ENCODE measurements at places on chromosomes 6 and 20. TPM values are rescaled to one million over a fixed set of nuclear protein-coding genes. Genes with fewer than 3 reads are reported as not detected.

DNA sequence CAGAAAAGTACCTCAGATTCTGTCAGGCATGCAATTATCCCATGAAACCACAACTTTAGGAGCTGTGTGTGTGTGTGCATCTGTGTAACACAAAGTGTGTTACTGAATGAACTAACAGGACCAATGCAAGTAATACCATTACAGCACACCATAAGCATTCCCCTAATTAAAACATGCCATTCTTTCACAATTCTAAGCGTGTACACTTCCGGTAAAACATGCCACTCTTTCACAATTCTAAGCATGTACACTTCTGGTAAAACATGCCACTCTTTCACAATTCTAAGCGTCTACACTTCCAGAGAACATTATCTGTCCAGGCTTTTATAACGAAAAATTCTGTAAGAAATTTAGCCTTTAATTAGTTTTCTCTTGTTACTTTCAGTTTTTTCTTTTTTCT is 238.2 kb downstream of the GMDS start:
- DNase-seq = no peak

DNA sequence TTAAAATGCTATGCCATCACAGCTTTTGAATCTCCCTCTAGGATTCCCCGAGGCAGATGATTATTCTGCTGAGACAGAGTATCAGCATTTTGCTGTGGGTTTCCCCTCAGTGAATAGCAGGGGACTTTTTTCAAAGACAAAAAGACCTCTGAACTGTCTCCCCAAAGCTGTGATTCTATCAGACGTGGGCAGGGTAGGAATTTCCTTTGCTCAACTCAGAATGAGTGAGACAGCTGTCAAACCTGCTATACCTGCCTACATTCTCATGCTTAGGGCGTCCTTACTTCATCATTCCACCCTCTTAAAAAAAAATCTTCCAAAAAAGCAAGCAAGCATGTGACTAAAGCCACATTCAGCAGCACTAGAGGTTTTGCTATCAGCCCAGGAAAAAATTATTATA is 147.6 kb upstream of the FAM83B start:
- DNase-seq = no peak

DNA sequence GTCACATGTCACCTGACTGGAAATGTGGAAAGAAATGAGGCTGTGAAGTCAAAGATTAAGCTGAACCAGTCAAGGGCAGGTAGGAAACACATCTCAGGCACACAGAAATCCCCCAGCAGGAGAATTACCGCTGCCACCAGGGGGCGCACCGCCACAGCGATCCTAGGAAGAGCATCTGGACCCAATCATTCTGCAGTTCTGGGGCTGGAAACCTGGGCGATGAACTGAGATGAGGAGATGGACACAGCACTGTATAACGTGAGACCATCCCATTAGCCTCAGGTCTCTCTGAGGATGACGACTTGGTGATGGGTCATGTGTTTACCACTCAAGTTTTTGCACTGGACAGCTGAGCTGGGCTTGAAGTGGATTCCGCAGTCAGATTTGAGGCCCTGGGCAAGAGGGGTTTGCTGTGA is 6.5 kb upstream of the SLC24A3 start:
- DNase-seq = peak; percentile 83

DNA sequence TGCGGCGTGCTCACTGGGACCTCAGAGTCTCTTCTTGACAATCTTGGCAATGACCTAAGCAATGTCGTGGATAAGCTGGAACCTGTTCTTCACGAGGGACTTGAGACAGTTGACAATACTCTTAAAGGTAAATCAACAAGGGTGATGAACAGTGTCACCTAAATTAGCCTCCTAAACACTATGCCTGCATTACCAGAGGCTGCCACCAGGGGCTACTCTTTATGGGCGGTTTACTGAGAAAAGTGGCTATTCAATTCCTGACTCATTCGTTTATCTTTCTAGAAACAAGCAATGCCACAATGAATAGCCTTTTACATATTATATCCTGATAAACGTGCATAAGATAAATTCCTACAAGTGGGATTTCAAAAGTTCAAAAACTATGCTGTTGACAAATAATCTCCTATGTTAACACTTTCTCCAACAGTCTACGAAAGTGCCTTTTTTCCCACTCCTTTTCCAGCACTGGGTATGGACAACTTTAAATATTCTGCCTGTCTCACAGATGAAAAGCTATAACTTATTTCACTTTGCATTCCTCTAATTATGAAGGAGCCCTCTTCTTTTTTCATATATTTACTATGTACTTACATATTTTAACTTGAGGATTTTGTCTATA is 1.3 kb downstream of the BPIFA2 start:
- no peak for DNase-seq

DNA sequence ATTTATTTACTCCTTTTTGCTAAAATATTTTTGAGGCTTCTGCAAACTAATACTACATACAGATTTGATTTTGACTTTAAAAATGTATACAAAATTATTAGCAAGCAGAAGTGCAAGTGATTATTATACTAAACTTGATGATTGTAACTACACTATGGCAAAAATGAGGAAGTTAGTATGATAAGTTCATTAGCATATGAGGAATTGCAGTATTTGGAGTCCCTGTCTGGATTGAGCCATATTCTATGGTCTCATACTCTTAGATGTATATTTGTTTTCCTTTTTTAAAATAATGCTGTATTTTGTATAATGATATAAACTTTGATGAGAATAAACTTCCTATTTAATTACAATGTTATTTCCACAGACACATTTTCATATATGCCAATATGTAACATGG is 13.9 kb downstream of the CRISP3 start:
- no peak for DNase-seq

DNA sequence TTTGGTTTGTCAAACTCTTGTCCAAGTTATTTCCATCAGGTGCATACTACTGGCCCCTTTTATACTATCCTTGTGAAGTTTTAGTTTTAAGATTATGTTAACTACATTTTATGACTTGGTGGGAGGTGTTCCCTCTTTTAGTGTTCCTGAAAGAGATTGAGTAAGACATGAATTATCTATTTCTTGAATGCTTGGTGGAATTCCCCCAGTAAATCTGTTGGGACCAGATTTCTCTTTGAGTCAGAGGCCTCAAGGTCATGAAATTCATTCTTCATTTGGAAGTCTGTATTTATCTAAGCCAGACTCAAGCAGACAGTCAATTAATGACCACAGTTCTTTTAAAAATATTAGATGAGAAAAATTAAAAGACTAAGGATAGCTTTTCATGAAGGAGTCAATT is 81.3 kb downstream of the MOXD1 start:
- DNase-seq = no peak

DNA sequence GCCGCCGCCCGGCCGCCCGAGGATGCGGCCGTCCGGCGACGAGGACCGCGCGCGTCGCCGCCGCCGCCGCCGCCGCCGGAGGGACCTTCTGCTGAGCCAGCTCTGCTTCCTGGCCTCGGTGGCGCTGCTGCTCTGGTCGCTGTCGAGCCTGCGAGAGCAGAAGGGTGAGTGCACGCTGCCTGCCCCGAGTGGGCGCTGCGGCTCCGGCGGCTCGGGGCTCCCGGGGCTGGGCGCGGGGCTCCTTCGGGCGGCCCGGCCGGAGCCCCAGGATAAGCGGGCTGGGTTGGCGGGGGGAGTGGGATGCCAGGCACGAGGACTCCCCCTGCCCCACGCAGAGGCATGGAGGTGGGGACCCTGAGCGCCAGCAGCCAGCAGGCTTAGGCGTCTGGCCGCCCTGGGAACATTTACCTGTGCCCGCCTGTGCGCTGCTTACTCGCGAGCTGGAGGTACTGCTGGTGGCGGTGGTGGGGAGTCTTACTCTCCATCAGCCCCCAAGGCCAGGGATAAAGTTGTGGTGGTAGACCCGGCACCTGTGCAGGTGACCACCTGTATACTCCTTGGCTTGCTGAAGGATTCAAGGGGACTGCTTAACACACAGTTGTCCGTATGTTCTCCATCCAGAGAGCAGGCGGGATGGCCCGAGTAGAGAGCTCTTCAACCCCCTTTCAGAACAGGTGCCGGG is 520 bp downstream of the SLC24A3 start:
- peak; percentile 88 for DNase-seq

DNA sequence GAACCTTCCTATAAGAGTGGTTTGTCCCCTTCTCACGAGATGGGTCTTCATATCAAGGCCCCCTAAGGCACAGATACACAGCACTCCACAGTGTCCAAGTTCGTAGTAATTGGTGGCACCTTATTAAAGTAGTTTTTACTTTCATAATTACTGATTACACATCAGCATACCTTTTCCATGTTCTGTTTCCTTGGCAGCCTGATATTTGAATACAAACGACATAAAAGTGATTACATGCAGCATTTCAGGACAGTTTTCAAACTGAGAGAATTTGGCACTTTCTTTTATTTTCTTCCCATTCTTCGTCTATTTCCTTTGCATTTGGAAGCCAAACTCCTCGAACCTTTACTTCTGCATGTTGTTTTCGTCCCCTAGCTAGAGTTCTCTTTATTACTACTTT is 139.7 kb downstream of the MTHFD1L start:
- no peak for DNase-seq

- DNase-seq = no peak
Measured at GRCh38 chr20:56788041-56788670, 159.1 kb downstream of the TFAP2C start.

DNA sequence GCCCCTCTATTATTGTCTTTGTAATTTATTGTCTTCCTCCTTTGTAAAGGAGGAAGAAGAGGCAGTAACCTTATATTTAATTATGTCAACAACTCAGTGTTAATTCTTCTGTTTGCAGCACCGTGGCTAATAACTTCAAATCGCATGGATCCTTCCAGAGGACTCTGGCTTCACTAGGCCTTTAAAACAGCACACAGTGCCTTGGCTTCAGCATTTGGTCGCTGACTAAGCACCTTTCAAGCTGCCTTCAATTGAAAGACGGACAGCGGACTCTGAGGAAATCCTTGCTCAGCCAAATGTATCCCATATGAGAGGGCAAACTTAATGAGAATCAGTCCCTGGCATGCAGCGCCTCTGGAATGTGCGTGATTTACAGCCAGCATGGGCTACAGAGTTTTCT is 64.2 kb downstream of the SGK1 start:
- no peak for DNase-seq

DNA sequence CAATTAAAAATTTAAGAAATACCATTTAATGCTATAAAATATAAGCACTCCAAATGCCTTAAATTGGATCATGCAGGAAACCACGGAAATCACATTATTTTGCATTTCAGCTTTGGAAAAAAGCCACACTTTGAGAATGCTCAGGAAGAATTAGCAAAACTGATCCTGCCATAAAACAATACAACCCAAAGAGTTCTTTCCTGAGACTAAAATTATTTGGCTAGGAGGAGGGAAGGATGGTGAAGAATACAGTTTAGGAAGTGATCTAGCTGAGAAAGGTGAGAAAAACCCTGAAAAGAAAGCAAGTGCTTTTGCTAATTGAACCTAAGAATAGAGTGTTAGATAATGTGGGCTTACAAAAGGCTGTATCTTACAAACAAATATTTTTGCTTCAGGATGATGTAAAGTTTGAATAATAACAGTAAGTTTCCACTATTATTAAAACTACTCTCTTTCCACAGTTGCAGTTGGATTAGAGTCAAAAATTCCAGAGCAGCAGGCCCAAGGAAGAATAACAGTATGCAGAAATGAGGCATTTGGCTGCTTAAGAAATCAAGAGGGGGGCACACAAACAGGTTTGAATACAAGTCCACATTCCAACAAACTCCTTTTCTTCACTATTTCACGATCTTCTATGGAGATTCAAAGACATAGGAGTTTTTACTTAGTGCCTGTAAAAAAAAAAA is 565.4 kb downstream of the RFPL4B start:
- DNase-seq = no peak

GRCh38 chr6:163585932-163586437 is 171.5 kb downstream of the QKI start:
- no peak for DNase-seq

GRCh38 chr6:44054721-44055559 is 72.3 kb downstream of the MRPL14 start:
- no peak for DNase-seq

DNA sequence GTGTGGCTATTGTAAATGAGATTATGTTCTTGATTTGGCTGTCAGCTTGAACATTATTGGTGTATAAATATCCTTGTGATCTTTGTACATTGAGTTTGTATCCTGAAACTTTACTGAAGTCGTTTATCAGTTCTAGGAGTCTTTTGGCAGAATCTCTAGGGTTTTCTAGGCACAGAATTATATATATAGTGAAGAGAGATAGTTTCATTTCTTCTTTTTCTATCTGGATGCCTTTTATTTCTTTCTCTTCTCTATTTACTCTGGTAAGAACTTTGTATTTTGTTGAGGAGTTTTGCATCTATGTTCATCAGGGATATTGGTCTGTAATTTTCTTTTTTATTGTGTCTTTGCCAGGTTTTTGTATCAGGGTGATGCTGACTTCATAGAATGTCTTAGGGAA is 589.2 kb upstream of the MAN1A1 start:
- no peak for DNase-seq

GRCh38 chr6:72966628-72967280 is 258.5 kb downstream of the KHDC1L start:
- no peak for DNase-seq

- DNase-seq = no peak
Measured at GRCh38 chr6:138231381-138231886, 13.1 kb upstream of the PBOV1 start.

DNA sequence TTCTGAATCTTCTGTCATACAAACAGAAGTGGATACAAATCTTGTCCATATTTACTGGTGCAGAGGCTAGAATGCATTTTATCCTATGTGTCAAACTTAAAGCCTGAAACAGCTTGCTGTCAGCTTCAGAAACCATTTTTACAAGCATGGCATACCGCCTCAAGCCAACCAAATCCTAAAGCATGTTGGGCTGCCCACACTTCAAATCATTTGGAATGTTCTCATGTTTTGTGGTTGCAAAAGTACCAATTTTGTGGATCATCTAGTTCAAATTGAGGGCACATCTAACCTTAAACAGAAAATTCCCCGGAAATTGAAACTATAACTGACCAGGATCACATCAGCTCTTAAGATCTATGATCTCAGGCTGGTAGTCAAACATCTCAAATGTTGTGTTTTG is 3.2 kb downstream of the GPR63 start:
- no peak for DNase-seq

DNA sequence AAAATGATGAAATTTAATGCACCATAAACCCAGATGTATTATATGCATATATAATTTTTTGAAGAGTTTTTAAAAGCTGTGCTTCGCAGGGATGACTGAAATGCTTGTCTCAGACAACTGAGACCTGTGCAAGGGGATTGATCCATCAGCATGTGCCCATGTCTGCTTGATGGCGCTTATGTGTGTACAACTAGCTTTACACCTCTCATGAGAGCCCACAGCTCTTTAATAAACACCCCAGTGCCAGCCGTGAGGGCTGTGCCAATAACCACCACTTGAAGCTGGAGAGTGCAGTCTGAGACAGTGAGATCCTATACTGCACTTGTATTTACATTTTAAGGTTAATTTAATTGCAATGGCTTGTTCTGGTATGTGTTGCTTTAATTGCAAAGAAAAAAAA is 225.5 kb downstream of the BCKDHB start:
- DNase-seq = no peak

Gene F13A1
- 50.9 TPM for total RNA-seq

Gene SRMS
- total RNA-seq = not detected

Gene THBS2
- 28.8 TPM for total RNA-seq

Gene OTOR
- total RNA-seq = not detected

Gene THEMIS
- 0.08 TPM for total RNA-seq

Gene PPP1R14C
- 91.5 TPM for total RNA-seq

Gene NKX2-2
- total RNA-seq = 0.11 TPM

Gene PRDM1
- total RNA-seq = 2.0 TPM

Gene NKX2-4
- total RNA-seq = not detected

Gene EBF4
- total RNA-seq = 4.8 TPM

Gene ZSCAN31
- 7.1 TPM for total RNA-seq

Gene HLA-DQB2
- total RNA-seq = 2.9 TPM

Measured in cardiac septum (tissue), 1 donor.